ENCODE measurements at places on chromosomes 2 and 18. TPM values are rescaled to one million over a fixed set of nuclear protein-coding genes. Genes with fewer than 3 reads are reported as not detected.

The SLC4A3 gene
- total RNA-seq, result 4.0 TPM

The DNAJC5G gene
- total RNA-seq, result 0.38 TPM

The LAPTM4A gene
- total RNA-seq, result 71.0 TPM

The CDH2 gene
- 0.11 TPM for total RNA-seq

The EXOC6B gene
- total RNA-seq, result 39.8 TPM

The RSAD2 gene
- total RNA-seq, result 0.15 TPM

The CCDC74B gene
- total RNA-seq, result 4.4 TPM

The CNDP1 gene
- not detected for total RNA-seq

The ATP6V1C2 gene
- 10.9 TPM for total RNA-seq

The UPP2 gene
- not detected for total RNA-seq

The ANKRD30BL gene
- total RNA-seq, result not detected

The PID1 gene
- total RNA-seq, result 1.0 TPM

The SP110 gene
- total RNA-seq, result 21.7 TPM

The ACVR1C gene
- 0.19 TPM for total RNA-seq

The PCARE gene
- not detected for total RNA-seq

The CAPN14 gene
- 316 TPM for total RNA-seq

The SLC8A1 gene
- total RNA-seq, result 15.1 TPM

The ABCG8 gene
- total RNA-seq, result not detected

All from esophagus squamous epithelium (tissue), 5 donors.